ENCODE measurements at places on chromosomes 2 and 18.

GRCh38 chr2:9982248-9982647 lies 30.8 kb downstream of the GRHL1 start:
- DNase-seq = no peak

- DNase-seq = no peak
Measured at GRCh38 chr2:234674781-234675201, 177.9 kb upstream of the ARL4C start.

DNA sequence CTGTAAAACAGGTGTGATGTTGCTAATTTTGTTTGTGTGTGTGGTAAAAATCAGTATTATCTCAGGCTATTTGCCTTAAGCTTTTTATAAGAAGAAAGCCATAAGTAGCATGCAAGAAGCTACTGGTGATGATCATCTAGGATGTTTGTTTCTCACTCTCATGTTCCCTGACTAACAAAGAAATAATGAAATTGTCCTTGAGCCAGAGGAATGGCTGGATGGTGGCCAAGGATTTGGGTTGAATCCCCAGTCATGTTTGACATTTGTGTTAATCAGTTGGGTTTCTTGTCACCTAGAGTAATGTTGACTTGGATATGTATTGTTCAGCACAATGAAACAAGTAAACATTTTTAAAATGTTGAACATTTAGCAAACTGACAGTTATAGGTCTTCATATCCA lies 496.8 kb upstream of the ZEB2 start:
- no peak for DNase-seq

GRCh38 chr2:239278941-239279365 lies 121.9 kb downstream of the HDAC4 start:
- no peak for DNase-seq

GRCh38 chr18:73647391-73647790 lies 500.2 kb downstream of the FBXO15 start:
- DNase-seq = no peak

DNA sequence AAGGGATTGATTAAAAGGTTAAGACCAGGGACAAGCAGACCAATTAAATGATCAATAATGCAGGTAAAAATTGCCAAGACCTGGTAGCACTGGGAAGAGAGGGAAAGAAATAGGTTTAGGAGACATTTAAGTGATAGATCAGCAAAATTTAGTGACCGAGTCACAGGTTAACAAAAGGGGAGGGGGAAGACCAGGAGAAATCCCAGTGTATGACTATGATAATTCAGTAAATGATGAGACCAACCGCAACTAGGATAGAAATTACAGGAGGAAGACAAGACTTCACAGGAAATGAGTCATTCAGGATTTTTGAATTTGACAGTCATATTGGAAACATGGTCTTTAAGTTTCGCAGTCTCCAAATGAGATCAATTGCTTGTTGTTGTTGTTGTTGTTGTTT lies 62.9 kb downstream of the COBLL1 start:
- DNase-seq = no peak

DNA sequence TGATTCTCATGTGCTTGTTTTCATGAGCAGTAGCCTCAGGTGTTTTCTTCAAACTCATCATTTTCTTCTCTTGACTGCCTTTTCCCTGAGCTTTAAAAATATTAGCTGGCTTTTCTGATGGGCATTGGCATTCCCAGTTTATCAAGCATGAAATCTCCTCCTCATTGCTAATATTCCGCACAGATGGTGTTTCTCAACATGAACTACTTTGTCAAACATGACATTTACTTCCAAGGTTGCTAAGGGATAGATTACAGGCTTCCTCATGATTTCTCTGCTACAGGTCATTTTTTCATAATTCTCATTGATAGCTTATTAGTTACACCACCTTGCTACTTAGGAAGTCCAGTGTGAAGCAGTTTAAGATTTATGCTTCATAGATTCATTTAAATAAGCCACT lies 1116.9 kb upstream of the CNTNAP5 start:
- no peak for DNase-seq

- no peak for DNase-seq
Measured at GRCh38 chr18:70058916-70059315, 111.2 kb upstream of the CD226 start.

GRCh38 chr2:155209696-155210450 lies 511.4 kb downstream of the KCNJ3 start:
- no peak for DNase-seq

GRCh38 chr2:152581360-152581759 lies 135.9 kb downstream of the PRPF40A start:
- DNase-seq = no peak

DNA sequence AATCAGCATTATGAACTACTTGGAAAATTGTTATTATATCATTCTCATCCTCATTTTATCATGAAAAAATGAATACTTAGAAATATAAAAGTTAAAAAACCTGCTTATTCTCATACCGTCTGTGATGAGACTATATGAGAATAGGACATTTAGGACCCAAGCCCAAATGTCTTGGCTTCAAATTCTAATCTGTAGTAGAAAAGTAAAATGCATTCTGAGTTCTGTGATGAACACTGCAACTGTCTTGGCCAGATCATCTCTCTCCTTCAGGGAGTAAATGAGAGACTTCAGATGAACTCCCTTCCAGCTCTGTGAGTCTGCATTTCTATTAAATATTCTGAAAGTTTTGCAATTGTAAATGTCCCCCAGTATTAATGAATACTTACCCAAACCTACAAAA lies 940.7 kb upstream of the KLHL29 start:
- DNase-seq = no peak

GRCh38 chr18:58525517-58525916 lies 103.4 kb downstream of the ALPK2 start:
- DNase-seq = no peak

GRCh38 chr2:165877565-165878550 lies 75.7 kb downstream of the TTC21B start:
- no peak for DNase-seq

GRCh38 chr18:63457977-63458376 lies 18.8 kb upstream of the SERPINB5 start:
- DNase-seq = no peak

GRCh38 chr2:48059975-48060374 lies 153.7 kb upstream of the FBXO11 start:
- DNase-seq = no peak

GRCh38 chr2:50143822-50144575 lies 887.9 kb downstream of the NRXN1 start:
- peak; percentile 51 for DNase-seq

- DNase-seq = no peak
Measured at GRCh38 chr2:126244937-126245336, 411.0 kb upstream of the GYPC start.

DNA sequence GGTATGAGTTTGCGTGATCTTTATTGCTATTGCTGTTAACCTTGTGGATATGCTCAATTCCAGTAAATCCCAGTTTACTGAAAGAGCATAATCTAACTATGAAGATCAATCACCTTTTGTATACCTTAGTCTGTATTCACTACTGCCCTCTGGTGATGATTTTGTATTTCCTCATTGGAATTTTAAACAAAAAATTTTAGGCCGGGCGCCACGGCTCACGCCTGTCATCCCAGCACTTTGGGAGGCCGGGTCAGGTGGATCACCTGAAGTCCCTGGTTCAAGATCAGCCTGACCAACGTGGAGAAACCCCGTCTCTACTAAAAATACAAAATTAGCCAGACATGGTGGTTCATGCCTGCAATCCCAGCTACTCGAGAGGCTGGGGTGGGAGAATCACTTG lies 5.1 kb downstream of the COMMD1 start:
- no peak for DNase-seq

- DNase-seq = no peak
Measured at GRCh38 chr18:36628435-36629137, 200.2 kb downstream of the TPGS2 start.

- DNase-seq = no peak
Measured at GRCh38 chr2:230924470-230925341, at the start of gene GPR55. GPR55 (minus strand) TSS chr2:230925242; CDS start chr2:230910962, 14,280 bp downstream.

DNA sequence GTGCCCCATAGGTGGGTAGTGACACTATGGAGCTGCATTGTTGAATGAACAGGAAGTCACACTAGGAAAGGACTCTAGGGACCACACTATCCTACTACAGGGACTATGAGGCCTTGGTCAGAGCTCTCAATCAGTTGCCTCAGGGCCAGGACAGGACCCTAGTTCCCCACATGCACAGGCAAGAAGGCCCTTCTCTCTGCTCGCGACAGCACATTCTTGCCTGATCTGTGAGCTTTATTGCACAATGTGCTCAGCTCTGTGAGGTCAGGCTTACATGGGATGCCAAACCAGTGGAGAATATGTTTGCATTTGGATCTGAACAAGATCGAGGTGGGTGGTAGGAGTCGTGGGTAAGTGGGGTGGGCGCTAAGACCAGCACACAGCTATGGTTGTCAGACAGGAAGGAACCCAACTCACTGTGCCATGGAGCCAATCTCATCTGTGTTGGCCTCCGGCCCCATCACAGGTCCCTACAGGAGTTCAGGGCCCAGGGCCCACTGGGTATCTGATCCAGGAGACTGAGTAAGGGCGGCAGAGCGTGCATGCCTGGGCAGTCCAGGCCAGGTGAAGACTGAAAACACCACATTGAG lies 8.0 kb downstream of the PCARE start:
- DNase-seq = no peak

GRCh38 chr2:29390136-29390535 lies 274.9 kb downstream of the CLIP4 start:
- DNase-seq = no peak

DNA sequence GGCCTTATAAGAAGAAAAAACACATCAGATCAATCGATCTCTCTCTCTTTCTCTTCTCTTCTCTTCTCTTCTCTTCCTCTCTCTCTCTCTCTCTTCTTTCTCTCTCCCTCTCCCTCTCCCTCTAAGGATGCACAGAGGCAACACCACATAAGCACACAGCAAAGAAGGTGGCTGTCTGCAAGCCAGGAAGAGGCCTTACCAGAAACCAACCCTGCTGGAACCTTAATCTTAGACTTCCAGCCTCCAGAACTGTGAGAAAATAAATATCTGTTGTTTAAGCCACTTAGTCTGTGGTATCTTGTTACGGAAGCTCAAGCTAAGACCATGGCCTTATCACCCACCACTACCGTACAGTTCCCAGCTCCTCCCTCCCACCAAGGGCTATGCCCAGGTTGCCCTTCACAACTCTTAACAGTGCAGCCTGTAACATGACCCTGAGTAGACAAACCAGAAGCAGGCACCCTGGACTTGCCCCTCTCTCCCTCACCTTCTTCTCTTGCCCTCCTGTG lies 25.2 kb upstream of the TMEM237 start:
- DNase-seq = no peak

DNA sequence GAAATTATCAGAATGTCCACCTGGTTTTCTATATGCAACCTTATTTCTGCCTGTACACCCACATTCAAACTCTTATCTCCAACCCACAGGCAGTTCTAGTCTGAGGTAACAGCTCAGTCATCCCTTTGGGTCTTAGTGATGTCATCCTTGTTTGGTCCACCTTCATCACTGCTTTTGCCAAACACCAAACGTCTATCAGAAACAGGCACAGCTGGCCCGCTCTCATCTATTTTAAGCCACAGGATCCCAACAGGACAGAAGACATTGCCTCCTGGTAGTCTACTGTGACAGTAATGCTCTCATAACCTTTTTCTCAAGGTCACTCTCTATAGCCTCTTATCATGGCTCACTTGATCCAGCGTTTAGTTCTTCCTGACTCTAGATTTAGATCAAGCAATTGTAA lies 99.0 kb upstream of the CHAC2 start:
- DNase-seq = no peak

DNA sequence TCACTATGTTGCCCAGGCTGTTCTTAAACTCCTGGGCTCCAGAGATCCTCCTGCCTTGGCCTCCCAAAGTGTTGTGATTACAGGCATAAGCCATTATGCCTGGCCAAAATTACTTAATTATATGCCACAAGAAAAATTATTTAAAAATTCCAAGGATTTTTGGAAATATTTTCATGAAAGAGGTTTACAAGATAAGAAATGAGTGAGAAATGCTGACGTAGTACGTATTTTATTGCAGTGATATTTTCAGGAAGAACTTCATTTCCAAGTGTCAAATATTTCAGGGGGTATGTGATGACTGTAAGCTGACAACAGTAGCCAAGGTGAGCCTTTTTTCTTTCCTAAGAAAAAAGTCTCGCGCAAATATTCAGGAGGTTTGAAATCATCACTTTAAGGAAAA lies 20.8 kb downstream of the NIF3L1 start:
- DNase-seq = no peak

- DNase-seq = no peak
Measured at GRCh38 chr2:112800881-112801583, 16.7 kb upstream of the IL1A start.

DNA sequence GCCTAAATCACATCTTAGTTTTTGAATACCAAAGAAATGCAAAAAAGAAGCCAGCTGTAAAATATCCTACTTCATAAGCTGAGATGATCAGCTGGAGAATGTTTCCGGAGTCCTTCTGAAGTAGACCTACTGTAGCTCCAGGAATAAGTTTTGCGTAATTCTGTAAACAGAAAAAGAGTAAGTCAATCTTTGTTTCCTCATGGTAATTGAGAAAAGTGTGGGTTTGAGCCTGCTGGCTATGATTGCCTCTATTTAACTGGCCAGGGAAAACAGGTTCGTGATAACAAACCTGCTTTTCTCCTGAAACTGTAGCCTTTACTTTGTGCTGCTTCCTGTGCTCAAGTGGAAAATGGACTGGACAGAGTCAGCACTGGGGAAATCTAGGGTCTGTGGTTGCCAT lies 58.2 kb downstream of the ITGB6 start:
- DNase-seq = no peak

GRCh38 chr2:102130647-102130991 lies 11.9 kb upstream of the IL1R1 start:
- no peak for DNase-seq

GRCh38 chr2:97726261-97727064 lies 13.1 kb downstream of the ZAP70 start:
- no peak for DNase-seq

DNA sequence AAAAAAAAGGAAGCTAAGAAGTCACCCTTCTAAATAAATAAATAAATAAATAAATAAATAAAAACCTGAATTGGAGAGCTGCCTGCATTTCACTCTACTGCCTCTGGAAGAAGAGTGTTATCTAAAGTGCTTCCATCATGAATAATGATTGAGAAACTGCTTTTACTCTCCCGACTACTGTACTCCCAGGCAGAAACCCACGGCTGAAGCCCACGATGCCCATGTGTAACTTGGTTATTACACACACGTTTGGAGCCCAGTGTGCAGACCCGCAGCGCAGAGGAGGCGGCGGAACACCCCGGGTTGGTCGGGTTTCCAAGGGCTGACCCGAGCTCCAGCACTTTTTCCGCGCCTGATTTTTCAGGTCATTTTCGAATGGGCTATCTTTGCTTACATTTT lies 697 bp upstream of the SPATS2L start:
- peak; percentile 23 for DNase-seq

DNA sequence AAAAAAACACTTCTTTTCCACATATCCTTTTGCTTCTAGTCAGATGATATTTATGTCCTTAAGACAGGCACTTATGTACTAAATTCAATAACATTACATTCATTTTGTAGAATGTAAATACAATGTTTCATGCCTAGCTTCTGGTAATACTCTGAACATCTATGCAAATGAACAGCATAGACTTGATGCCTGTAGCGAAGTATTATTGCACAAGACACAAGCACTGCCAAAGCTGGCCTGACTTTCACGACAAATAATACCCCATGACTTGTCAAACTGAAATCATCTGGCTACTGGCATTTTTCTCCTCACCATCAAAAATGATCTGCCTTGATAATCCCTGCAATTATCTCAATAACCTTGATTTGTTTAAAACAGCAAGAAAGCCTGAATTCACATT lies 101.3 kb downstream of the L3MBTL4 start:
- no peak for DNase-seq

GRCh38 chr2:236101311-236101950 lies 66.8 kb downstream of the GBX2 start:
- no peak for DNase-seq
